Stimulated activated naive CD4-positive, alpha-beta T cell (primary cell): ENCODE measurements at places on chromosomes 2 and 18.

GRCh38 chr2:159297042-159297707, 10.7 kb upstream of the WDSUB1 start:
- DNase-seq: no peak

- DNase-seq: peak; percentile 58
Measured at GRCh38 chr2:85678794-85679672, 11.0 kb upstream of the SFTPB start.

DNA sequence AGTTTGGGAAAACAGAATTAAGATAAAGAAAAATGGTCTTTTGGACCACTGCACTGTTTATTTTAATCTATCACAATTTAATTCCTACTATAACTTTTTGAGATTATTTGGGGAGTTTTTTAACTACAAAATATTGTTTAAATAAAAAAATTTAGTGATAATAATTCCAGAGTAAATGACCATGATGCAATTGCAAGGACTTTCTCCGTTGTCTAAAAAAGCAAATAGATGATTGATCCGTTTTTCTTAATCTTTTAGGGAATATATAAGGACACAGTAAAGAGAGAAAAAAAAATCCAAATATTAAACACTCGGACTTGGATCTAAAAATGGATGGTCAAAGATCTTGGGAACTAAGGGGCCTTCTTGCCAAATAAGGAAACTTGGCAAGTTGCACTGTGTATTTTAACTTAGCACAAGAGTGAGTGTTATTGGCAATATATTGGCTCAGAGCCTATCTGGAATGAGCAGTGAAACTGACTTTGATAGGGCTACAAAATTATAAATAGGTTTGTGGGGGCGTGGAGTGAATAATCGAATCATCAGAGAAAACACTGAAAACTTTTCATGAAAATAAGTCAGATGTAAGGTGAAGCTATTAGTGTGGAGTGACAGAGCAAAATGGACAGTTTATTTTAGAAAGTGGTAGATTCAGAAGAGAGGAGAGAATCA, 2.0 kb downstream of the MAP3K20 start:
- DNase-seq: no peak

DNA sequence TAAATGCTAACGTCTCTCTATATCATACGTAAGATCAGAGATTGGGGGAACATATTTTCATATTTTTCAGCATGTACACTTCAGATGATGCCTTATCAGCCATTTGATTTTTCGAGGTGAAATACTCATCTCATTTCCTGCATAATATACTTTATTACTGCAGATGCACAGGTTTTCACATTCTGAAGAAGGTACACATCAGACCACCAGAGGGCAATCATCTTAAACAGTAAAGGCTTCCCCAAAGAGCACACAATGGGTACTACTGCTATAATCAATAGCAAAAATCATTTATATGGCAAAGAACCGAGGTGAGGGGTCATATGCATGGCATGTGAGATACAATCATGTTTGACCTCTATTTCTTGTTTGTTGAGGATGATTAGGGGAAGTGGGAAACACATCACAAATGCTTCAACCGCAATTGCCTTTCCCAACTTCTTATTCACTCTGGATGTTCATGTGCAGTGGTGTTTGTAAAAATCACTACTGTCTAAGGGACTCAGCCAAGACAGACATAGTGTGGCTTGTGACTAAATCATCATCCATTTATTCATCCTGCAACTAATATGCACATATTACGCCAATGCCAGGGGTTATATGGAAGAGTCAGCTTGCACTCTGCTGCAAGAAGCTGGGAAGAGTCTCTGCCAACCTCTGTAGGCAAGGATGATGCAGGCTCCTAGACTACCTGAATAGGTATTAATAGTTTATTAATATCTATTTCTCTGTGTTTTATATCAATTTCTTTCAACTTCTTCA, 118.7 kb downstream of the EPB41L3 start:
- no peak for DNase-seq

GRCh38 chr18:6874315-6874714, 144.8 kb downstream of the ARHGAP28 start:
- no peak for DNase-seq

DNA sequence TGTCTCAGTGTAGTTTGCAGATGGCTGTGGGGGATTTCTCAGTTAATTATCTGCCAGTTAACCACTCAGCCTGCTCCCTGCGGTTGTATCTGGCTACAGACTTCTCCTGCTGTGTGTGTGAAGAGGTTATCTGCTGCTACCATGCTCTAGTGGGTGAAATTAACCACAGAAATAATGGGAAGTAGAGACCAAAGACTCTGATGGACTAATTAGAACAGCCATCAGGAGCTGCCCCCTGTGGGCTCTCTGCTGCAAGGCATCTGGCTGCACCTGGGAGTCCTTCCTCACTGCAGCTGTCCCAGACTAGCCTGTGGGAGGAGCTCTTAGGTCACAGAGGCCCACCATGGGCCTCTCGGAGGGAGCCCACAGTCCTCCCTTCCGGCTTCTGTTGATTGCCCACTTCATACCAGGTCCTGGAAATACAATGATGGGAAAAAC, 66.6 kb downstream of the CTIF start:
- no peak for DNase-seq

GRCh38 chr18:75029481-75029880, 179.5 kb downstream of the PTGR3 start:
- peak; percentile 49 for DNase-seq
